ENCODE measurements at places on chromosomes 7 and 10. TPM values are rescaled to one million over a fixed set of nuclear protein-coding genes. Genes with fewer than 3 reads are reported as not detected.

Gene URGCP
- total RNA-seq, result 25.8 TPM

Gene PLEKHA8
- total RNA-seq, result 17.7 TPM

Gene ATOH7
- under 0.01 TPM for total RNA-seq

Gene TAX1BP1
- 70.9 TPM for total RNA-seq

Gene ATG9B
- total RNA-seq, result 0.32 TPM

Gene PDLIM1
- total RNA-seq, result 75.6 TPM

- no peak for DNase-seq
Observed at GRCh38 chr7:93629291-93629801, 54.8 kb upstream of the CALCR start.

GRCh38 chr7:108459922-108460551 lies 3.8 kb upstream of the NRCAM start:
- DNase-seq, result peak; percentile 18

- peak; percentile 73 for DNase-seq
Observed at GRCh38 chr7:3272691-3273141, 28.3 kb upstream of the SDK1 start.

DNA sequence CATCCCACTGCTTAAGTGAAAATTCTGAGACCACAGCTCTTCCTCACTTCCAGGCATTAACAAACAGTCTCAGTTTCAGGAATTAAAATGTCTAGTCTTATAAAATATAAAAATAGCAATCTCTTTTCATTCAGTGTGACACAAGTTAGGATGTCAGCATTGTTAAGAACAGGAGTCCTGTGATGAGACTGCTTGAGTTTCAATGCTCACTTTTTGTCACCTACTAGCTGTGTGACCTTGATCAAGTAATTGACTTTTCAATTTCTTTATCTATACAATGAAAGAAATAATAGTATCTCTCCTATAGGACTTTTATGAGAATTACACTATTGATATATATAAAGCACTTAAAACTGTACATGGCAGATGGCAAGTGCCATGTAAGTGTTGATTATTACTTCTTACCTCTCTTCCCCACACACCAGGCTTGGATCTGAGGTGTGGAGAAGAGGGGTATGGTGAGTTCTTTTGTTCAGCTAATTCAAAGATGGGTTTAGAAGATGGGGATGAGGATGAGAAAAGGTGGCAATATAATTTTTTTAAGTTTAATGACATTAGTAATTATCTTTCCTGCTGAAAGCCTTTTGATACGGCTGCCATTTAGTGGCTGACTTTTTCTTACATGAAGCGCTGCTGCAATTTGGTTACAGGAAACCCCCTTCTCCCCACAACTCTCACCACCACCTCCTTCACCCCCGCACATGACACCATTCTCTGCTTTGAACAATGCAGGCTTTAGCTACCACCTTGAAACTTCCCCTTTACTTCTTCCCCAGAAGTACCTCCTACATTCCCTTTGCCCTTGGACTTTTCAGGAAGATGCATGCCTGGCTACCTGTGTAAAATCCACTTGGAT lies 20.8 kb upstream of the HYAL4 start:
- no peak for DNase-seq

- DNase-seq, result no peak
Observed at GRCh38 chr7:95861041-95861440, 88.7 kb downstream of the DYNC1I1 start.

- no peak for DNase-seq
Observed at GRCh38 chr10:4806534-4806933, 19.5 kb upstream of the AKR1E2 start.

DNA sequence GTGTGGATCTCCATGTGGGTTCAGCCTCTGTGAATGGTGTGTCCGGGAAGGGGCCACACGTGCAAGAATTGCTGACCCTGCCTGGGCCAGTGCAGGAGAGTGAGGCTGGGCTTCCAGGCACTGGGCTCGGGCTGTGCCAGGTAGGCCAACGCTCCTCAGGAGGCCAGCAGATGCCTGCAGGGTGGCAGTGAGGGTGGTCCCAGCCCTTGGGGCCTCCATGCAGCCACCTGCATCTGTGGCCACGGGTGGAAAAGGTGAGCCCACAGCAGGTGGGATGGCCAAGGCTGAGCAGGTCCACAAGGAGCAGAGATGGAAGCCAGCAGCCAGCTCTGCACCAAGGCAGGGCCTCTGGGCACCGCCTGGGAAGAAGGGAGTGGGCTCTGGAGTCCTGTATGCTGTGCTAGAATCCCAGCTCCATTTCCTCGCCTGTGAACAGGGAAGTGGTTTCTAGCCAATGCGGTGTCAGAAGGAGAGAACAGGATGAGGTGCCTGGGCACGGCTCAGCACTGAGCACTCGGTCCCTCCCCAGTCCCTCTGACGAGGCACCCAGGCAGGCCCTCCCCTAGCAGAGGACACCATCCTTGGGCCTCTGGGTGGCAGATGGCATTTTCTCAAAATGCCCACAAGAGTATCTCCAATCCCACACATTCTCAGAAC lies 31.1 kb upstream of the RET start:
- no peak for DNase-seq

- DNase-seq, result peak; percentile 65
Observed at GRCh38 chr7:121041516-121042148, 53.1 kb downstream of the CPED1 start.

DNA sequence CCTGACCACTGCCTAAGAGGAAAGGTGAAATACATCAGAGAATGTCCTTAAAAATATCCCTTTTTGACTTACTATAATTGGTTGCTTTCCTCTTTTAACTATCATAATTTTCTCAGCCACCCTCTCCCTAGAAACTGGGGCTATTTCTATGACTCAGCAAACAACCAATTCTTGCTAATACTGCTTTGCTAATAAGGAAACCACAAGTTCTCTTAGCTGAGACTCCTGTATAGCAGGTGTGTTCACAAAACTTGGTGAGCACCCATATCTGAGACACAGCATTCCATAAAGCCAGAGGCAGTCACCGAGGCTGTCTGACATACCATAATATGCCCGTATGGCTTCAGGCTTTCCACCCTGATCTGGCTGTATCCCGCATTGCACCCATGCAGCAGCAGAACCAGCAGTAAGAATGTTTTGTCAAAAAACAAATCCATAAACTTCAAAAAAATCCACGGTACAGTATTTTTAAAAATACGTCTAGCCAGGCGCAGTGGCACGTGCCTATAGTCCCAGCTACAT lies 191.7 kb upstream of the C7orf33 start:
- no peak for DNase-seq

DNA sequence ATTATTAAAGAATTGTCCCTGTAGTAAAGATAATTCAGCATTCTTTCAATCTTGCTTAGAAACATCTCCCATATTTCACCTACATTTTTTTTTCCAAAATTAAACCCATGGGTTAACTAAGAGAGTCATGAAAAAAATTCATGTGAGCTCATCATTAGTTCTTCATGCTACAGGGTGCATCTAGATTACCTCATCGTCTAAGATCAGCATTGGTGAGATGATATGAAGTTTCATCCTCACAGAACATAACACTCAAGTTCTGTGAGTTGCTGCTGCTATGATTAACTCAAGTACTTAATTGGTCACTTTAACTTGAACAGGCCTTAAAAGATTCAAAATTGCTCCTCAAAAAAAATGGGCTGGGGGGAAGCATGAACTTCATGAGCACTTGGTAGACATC lies 50.0 kb downstream of the RAB11FIP2 start:
- no peak for DNase-seq

DNA sequence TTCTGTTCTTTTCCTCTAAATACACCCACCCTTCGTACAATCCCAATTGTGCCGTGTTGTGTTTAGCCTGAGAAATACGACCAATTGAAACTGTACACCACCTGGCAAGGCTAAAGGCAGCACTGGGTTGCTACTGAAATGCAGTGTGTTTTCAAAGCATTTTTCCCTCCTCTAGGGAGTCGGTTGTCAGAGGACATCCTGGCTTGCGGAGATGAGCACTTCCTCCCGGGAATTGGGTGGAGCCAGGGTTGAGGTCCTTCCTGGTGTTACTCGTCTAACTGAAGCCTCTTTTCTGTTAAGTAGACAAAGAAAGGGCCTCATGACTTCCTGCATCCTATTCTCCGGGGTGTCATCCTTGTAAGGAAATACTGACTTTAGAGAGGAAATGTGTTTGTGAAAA lies 133.5 kb downstream of the MTPAP start:
- no peak for DNase-seq
